Tibial nerve (tissue), 4 donors: ENCODE measurements at places on chromosomes 2 and 18.

DNA sequence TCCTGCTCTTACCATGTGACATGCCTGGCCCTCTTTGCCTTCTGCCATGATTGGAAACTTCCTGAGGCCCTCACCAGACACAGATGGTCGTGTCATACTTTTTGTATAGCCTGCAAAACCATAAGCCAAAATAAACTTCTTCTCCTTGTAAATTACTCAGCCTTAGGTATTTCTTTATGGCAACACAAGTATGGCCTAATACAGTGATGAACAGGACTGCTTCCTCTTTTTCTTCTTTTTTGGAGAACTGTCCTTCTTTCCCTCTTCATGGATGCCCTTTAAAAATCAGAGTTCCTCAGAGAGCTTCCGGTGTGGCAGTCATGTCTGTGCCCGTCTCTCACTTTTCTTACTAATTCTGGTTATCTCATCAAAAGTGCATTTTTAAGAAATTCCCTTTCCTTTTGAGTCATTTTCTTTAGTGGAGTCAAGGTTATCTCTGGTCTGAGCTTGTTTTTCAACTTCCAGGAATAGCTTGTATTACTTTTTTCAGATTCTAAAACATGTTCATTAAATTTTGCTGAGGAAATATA, 9.2 kb upstream of the IL1A start:
- no peak for DNase-seq

DNA sequence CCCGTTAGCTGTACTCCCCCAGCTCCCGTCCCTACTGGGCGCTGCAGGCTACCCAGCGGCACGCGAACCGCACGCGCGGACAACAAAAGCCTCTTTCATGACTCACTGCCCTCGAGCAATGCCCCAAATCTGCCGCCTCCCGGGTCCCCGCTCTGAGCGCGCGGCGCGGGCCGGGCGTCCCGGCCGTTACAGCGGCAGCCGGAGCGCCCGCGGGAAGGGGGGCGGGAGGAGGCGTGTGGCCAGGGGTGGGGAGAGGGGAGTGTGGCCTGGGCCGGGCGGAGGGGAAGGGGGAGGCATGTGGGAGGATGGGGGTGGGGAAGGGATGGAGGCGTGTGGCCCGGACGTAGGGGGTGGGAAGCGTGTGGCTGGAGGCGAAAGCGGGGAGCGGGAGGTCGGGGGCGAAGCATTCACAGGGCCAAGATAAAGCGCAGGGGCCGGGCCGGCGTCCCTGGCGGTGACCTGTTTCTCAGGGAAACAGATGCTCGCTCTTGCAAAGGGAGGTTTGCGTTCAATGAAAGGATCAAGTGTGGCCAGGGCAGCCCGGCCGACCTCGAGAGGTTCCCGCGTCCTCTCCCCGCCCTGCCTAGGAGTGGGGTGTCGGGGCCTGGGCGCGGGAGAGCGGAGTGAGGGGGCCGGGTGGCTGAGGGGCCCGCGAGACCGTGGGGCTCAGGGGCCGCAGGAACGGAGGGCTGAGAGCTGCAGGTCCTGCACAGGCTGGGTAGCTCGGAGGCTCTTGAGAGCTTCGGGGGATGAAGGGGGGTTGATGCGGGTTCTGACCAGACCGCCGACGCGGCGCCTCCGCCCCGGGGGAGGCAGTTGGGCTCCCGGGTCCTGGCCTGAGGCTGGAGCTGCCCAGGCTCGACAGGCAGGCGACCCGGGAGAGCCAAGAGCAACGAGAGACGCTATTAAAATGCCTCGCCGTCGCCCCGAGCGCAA, 3.5 kb upstream of the NEUROD1 start:
- DNase-seq, result no peak

DNA sequence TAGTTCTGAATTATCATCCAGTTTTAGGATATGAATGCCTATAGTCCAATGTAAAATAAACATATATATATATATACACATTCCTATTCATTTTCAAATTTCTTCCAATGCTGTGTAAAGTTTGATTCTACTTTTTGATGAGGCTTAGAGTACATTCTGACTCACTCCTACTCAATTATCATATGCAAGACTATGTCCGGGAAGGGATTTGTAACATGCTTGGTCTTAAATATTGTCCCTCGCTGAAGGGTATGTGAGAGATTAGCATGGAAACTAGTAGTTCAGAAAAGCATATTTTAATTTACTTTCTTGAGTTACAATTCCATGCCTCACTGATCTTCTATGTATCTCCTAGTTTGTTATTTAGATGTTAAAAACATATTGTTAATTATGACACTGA, 377.7 kb upstream of the MAP2 start:
- DNase-seq, result no peak

- DNase-seq, result no peak
Measured at GRCh38 chr2:158043181-158043948, 58.3 kb upstream of the UPP2 start.
